ENCODE measurements at places on chromosomes 4 and X.

- DNase-seq: no peak
- no peaks in the 10 kb centered on the region for H3K36me3 ChIP-seq
- no peaks in the 10 kb centered on the region for H3K27me3 ChIP-seq
- no peak overlapping the region for H3K27ac ChIP-seq
These were observed 47.0 kb downstream of the MOSPD2 start for GRCh38 chrX:14920196-14920595.

- no peaks in the 10 kb centered on the region for H3K27me3 ChIP-seq
- peak overlapping the region; percentile 41 for H3K27ac ChIP-seq
- H3K4me1 ChIP-seq: no peaks in the 10 kb centered on the region
These were observed 10.9 kb upstream of the PPP2R3B start for GRCh38 chrX:397575-397974.

DNA sequence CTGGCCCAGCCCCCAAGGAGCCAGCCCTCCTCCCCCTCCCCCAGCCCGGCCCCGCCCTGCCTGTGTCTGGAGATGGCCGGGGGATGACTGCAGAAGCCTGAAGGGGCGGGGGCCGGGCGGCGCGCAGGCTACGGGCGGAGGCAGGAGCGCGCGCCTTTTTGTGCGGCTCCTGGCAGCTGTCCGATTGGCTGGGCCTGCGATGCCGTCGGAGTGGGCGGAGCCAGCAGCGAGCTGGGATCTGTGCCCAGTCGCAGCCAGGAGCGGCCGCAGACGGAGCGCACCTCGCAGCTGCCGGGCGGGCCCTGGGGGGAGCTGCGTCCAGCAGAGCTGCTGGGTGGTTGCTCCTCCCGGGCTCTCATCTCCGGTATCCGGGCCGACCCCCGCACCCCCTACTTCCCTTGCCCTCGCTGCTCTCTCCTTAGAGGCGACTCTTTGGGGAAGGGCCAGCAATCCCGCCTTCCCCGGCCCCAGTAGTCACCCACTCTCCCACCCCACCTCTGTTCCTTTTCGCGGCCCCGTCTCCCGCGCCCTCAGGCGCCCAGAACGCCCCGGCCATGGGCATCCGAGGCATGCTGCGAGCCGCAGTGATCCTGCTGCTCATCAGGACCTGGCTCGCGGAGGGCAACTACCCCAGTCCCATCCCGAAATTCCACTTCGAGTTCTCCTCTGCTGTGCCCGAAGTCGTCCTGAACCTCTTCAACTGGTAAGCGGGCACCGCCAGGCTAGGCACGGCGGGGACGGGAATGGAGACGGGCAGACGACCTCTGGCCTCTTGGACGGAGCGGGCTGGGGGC, at the start of gene GABRQ:
Gene GABRQ (plus strand): TSS at position 247 of the 794 bp plus-strand sequence. CDS start 308 bp downstream, at position 555.
- DNase-seq: peak; percentile 82
- peaks cover 6% of the 10 kb centered on the region for H3K27me3 ChIP-seq
- H3K27ac ChIP-seq: no peak within 1 kb of the TSS
- H3K4me1 ChIP-seq: peaks cover 20% of the 10 kb centered on the region
- H3K4me3 ChIP-seq: peak within 1 kb of the TSS; percentile 30
- no peaks in the 10 kb centered on the region for H3K36me3 ChIP-seq

- no peak overlapping the region for H3K4me3 ChIP-seq
- H3K27me3 ChIP-seq: no peaks in the 10 kb centered on the region
- no peak overlapping the region for H3K27ac ChIP-seq
- H3K4me1 ChIP-seq: no peaks in the 10 kb centered on the region
These were observed 996.9 kb upstream of the GRIA3 start for GRCh38 chrX:122187069-122187713.

GRCh38 chrX:11698702-11699101, 33.0 kb upstream of the ARHGAP6 start:
- H3K36me3 ChIP-seq: no peaks in the 10 kb centered on the region
- H3K27ac ChIP-seq: no peak overlapping the region
- H3K4me3 ChIP-seq: no peak overlapping the region
- no peaks in the 10 kb centered on the region for H3K4me1 ChIP-seq
- DNase-seq: no peak

DNA sequence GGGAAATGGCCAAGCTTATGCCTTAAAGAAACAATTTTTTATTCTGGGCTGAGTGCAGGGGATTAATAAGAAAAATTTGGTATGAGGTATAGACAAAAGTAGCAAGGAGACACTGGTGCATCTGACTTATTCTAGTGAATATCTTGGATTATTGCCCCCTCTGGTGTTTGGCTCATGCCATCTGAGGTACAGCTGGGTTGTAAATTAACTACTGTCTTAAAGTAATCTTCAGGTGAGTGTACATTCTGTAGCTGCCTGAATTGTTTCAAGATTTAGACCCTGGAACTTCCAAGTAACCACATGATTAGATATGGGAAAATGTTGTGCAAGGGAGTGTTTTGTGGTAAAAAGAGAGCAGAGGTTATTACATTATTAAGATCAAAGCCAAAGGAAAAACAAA, 988.7 kb downstream of the FAM133A start:
- H3K27ac ChIP-seq: no peak overlapping the region
- DNase-seq: no peak
- H3K36me3 ChIP-seq: no peaks in the 10 kb centered on the region
- no peak overlapping the region for H3K4me3 ChIP-seq
- H3K27me3 ChIP-seq: no peaks in the 10 kb centered on the region
- no peaks in the 10 kb centered on the region for H3K4me1 ChIP-seq

- H3K4me1 ChIP-seq: peaks cover 2% of the 10 kb centered on the region
- H3K4me3 ChIP-seq: no peak overlapping the region
- H3K27me3 ChIP-seq: no peaks in the 10 kb centered on the region
These were observed 323.6 kb downstream of the BCOR start for GRCh38 chrX:39773923-39774773.

DNA sequence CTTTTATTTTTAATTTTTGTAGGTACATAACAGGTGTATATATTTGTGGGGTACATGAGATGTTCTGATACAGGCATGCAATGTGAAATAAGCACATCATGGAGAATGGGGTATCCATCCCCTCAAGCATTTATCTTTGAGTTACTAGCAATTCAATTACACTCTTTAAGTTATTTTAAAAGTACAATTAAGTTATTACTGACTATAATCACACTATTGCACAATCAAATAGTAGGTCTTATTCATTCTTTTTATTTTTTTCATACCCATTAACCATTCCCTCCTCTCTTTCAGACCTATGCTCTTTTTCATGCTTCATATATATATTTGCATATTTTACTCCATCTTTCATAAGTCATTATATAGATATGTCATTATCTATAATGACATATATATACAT, 93.3 kb downstream of the MAGEB5 start:
- H3K4me3 ChIP-seq: no peak overlapping the region
- H3K27me3 ChIP-seq: no peaks in the 10 kb centered on the region
- H3K4me1 ChIP-seq: no peaks in the 10 kb centered on the region
- no peak overlapping the region for H3K27ac ChIP-seq

GRCh38 chr4:139564502-139564901, 8.5 kb upstream of the SETD7 start:
- no peaks in the 10 kb centered on the region for H3K36me3 ChIP-seq
- H3K4me3 ChIP-seq: no peak overlapping the region
- no peak overlapping the region for H3K27ac ChIP-seq
- no peaks in the 10 kb centered on the region for H3K4me1 ChIP-seq
- DNase-seq: no peak
- H3K27me3 ChIP-seq: no peaks in the 10 kb centered on the region

DNA sequence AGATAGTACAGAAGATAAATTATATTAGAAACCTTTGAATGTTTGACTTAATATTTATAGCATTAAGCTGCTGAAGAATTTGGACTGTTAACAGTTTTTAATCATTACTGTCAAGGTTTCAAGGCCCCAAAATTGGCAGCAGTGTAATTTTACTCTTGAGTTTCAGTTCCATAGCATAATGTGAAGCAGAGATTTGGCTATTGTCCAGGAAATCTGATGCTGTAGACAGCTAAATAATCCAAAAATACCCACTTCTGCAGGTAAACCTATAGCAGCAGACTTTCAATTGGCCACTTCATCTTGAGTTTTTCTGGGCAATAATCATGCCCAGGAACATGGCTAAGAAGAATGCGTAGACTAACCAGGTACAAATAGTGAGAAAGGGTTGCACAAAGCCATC, 85.0 kb downstream of the RCHY1 start:
- no peaks in the 10 kb centered on the region for H3K27me3 ChIP-seq
- no peak for DNase-seq
- no peaks in the 10 kb centered on the region for H3K36me3 ChIP-seq
- H3K4me1 ChIP-seq: no peaks in the 10 kb centered on the region

GRCh38 chr4:4281787-4282186, 8.2 kb downstream of the LYAR start:
- no peaks in the 10 kb centered on the region for H3K27me3 ChIP-seq
- no peak overlapping the region for H3K4me3 ChIP-seq
- no peaks in the 10 kb centered on the region for H3K4me1 ChIP-seq
- H3K36me3 ChIP-seq: peaks cover 67% of the 10 kb centered on the region
- no peak overlapping the region for H3K27ac ChIP-seq
- DNase-seq: no peak

DNA sequence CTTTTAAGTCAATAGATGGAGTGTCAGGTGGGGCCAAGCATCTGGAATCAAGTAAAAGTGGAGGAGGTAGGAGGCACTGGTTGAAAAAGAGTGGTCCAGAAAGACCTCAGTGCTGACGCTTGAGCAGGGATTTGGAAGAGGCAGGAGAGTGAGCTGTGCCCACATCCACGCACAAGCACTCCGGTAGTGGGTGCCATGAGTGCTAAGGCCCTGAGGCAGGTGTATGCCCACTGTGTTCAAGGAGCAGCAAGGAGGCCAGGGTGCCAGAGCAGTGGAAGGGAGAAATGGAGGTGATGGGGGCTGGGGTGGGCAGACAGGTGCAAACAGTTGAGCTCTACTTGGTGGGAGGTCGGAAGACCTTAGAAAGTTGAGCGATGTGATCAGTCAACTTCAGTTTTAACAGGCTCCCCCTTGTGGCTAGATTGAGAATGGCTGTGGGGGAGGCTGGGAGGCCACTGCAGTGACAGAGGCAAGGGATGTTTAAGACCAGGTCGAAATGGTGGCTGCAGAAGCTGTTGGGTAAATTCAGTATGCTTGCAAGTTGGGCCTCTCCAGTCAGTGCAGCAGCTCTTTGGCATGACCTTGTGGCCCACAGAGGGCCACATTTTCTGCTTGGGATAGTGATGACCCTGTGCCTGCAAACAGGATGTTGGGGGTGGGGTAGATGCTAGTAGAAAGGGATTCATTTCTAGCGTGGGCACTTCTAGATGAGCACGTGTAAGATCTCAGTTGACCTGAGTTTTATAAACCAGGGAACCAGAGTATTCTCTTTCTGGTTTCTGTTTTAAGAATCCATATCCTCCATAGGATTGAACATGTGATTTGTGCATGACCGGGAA, 12.7 kb downstream of the TKTL1 start:
- H3K4me1 ChIP-seq: peaks cover 3% of the 10 kb centered on the region
- no peak overlapping the region for H3K4me3 ChIP-seq
- H3K27ac ChIP-seq: no peak overlapping the region

DNA sequence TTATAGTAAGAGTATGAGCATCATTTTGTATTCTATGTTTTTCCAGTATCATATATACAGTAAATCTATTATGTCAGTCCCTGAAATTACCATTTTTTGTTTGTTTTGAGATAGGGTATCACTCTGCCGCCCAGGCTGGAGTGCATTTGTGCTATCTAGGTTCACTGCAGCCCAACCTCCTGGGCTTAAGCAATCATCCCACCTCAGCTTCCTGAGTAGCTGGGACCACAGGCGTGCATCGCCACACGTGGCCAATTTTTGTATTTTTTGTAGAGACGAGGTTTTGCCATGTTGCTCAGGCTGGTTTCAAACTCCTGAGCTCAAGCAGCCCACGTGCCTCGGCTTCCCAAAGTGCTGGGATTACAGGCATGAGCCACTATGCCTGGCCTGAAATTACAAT, 85.6 kb downstream of the ZNF330 start:
- H3K27ac ChIP-seq: no peak overlapping the region
- no peak overlapping the region for H3K4me3 ChIP-seq
- H3K27me3 ChIP-seq: no peaks in the 10 kb centered on the region
- no peak for DNase-seq
- no peaks in the 10 kb centered on the region for H3K36me3 ChIP-seq

GRCh38 chrX:153719238-153719637, 4.9 kb downstream of the BCAP31 start:
- H3K4me1 ChIP-seq: peaks cover 6% of the 10 kb centered on the region
- H3K36me3 ChIP-seq: peaks cover 6% of the 10 kb centered on the region
- no peak for DNase-seq

DNA sequence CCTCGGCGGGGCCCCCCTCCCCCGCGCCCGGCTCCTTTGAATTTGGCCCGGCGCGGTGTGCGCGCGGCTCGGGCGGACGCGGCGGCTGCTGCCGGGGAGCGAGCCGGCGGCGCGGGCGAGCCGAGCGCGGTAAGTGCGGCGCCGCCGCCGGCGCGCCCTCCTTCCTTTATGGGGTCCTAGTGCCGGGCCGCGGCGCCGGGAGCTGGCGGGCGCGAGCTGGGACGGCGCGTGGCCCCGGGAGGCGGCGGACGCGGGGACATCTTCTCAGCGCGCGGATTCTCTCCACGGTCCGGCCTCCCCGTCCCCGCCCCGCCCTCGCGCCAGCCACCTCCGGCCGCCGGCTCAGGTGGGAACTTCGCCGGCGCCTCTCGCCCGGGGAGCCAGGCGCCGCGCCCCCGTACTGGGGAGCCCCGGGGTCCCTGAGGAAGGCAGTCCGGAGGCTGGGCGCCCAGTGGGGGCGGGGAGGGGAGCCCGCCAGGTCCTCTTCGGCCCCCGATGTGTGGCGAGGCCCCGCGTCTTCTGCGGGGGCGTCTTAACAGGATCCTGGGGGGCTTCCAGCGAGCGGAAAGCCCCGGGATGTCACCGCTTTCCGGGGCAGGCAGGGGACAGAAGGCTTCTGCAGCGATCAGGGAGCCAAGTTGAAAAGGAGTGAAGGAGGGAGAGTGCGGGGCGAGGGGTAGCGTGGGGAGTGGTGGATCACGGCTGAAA, 98.4 kb upstream of the TENM3 start:
- H3K27ac ChIP-seq: peak overlapping the region; percentile 77
- H3K4me1 ChIP-seq: peaks cover 8% of the 10 kb centered on the region
- DNase-seq: no peak
- H3K27me3 ChIP-seq: peaks cover 26% of the 10 kb centered on the region

Measured in H1 (cell line).